ENCODE measurements at places on chromosomes 11 and 22.

DNA sequence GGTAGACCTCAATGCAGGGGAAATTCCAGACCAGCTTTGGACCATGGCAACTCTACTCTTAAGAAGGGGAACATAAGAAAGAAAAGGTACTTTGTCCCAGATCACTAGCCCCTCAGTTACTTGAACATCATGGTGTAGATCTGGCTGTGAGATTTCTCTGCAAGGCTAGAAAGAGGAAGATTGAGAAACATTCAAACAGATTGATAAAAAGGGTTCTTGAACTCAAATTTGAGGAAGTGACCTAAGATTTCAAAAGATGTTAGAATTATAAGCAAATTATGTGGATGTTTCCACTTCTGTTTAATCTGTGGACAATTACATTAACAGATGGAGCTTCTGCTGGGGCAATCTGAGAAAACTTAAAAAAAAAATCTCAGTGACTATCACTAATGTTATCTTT lies 21.8 kb upstream of the UPB1 start:
- DNase-seq: no peak

DNA sequence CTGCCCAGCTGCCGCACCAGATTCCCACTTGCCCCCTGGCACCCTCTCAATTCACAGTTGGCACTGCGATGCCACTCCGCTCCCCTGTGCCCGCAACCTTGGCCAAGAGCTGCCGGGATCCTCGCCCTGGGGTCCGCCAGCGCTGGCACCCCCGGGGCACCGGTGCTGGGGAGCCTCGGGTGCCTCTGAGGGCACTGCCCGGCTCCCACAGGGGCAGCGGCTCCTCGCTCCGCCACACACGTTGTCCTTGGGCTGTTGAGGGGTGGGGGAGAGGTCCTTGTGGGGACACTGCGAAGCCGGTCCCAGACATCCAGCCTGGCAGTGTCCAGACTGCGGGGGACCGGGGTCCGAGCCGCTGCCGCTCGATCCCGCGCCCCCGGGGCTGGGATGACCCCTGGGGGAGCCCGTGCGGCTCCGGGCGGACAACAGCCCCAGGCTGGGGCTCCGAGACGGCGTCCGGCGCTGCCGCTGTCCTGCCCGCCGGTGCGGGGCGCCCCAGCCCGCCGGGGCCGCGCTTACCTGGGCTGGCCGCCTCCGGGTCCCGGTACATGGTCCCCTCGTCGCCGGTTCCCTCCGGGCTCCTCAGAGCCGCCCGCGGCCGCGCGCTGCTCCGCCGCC lies 496 bp downstream of the SYT7 start:
- DNase-seq: no peak

DNA sequence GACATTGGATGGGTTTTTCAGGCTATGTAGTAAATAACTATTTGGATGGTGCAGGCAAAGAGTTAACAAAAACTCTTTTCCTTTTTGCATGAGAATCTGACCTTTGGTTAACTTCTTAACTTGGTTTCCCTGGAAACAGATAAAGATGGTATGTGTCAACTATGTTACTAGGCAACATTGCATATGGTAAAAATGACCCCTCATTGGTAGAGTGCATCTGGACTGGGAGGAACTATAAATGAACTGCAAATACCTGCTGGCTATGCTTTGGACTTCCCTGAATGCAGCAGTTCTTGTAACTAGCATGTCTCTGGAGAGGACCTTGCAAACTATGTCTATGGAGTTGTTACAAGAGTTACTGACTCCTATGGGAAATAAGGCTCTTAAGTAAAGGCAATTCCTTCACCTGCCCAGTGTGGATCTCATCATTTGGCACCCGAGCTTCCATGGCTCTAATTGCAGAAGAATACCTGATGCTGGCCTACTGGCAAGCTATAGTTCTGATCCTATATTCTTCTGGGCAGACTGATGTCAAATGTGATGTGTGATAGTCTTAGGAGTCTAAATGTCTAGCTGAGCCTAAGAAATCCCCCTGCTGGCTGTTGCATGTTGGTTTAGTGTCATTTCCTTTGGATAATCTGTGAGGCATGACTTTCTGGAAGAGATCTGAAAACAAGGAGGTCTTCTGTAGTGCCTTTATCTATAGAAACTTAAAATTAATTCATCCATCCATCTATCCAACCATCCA lies 126.7 kb upstream of the MTMR2 start:
- no peak for DNase-seq

GRCh38 chr11:82557274-82557673 lies 176.4 kb downstream of the FAM181B start:
- DNase-seq: no peak

- no peak for DNase-seq
Observed at GRCh38 chr11:35340071-35340470, 79.3 kb downstream of the SLC1A2 start.

DNA sequence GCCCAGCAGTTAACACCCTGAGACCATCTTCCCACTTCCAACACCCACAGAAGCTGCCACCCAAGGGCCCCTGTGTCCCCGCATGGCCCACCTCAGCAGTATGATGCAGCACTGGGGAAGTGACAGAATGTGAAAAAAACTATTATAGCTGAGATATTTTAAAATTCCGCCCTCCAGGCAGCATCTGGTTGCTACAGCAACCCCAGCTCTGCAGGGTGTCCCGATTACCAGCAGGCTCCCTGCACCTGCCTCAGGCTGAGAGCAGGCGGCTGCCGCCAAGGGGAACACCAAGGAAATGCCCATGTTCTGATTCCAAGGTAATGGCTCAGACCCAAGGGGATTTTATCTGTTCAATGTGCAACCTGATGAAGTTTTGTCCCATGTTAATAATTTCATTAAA lies 10.5 kb upstream of the TMEM121B start:
- DNase-seq: no peak
